ENCODE measurements at places on chromosomes 7 and 10. TPM values are rescaled to one million over a fixed set of nuclear protein-coding genes. Genes with fewer than 3 reads are reported as not detected.

DNA sequence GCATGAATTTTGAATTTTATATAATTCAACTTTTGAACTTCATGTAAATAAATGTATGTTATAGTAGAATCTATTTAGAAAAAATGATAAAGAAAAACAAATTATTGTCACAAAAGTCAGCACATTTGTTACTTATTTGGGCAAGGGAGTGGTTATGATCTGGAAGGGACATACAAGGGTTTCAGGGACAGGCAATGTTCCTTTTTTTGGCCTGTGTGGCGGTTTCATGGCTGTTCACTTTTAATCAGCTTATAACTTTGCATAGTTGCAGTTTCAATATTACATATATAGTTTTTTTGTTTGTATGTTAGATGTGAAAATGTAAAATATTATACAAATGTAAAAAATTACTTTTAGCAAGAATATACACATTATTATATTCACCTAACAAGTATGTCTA is 256.2 kb downstream of the PCLO start:
- DNase-seq, result no peak

DNA sequence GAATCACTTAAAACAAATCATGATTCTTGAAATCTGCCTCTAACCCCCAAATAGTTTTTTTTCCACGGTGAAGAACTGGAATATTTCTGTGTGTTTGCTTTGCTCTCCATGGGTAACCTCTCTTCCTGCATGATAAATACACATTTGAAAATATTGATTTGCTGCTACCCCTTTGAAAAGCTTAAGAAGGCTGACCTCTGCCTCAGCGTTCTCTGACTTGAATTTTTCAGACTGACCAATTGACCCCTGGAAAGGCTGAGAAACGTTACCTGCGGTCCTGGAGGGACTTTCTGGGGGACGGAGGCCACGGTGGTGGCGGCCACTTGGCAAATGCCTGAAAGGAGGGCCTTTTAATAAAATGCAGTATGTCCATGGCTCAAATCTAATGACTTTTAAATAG is 520.2 kb downstream of the LRMDA start:
- DNase-seq, result no peak

GRCh38 chr7:155962191-155962967 is 150.1 kb upstream of the SHH start:
- DNase-seq, result no peak

Gene ANKRD61
- total RNA-seq, result not detected

Gene NUTM2E
- total RNA-seq, result not detected

Gene SCRN1
- total RNA-seq, result 124 TPM

Gene HOXA7
- 9.6 TPM for total RNA-seq
